ENCODE measurements at places on chromosomes 2 and 18. TPM values are rescaled to one million over a fixed set of nuclear protein-coding genes. Genes with fewer than 3 reads are reported as not detected.

DNA sequence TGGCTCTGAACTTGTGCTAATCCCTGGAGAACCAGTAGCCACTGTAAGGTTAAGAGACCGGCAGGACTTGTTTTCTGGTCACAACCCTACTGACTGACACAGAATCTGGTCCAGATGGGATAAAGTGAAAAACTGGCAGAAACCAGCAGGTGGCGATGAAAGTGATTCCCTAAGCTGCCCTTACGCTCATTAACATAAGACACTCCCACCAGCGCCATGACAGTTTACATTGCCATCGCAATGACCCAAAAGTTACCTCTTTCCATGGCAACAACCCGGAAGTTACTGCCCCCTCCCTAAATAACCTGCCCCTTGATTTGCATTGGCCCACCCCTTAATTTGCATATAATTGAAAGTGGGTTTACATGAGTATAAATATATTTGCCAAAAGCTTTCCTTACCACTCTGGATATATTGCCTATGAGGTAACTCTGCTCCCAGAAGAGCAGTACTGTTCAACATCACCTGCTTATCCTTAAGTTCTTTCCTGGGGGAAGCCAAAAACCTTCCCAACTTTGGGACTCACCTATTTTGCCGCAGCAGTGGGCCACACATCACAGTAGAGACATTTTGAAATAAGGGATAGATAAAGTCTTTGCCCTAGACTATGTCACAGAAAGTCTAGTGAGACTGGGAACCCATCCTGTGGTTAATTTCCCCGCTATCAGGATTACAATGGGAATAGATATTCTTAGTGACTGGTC, 35.8 kb upstream of the AFF3 start:
- peak; percentile 62 for DNase-seq

GRCh38 chr2:240553956-240554480, 3.8 kb downstream of the ANKMY1 start:
- DNase-seq: peak; percentile 52

- no peak for DNase-seq
Measured at GRCh38 chr2:163593982-163594381, 141.8 kb downstream of the FIGN start.

DNA sequence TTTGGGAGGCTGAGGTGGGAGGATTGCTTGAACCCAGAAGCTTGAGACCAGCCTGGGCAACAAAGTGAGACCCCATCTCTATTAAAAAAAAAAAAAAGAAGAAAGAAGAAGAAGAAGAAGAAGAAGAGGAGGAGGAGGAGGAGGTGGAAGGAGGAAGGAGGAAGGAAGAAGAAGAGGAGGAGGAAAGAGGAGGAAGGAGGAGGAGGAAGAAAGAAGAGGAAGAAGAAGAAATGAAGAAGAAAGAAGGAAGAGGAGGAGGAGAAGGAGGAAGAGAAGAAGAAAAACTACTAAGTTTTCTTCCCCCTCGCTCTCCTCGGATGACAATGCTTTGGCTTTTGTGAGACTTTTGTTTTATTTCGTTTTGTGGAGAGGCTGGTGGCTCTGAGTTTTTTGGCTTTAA, 30.1 kb upstream of the EFHD1 start:
- DNase-seq: no peak

DNA sequence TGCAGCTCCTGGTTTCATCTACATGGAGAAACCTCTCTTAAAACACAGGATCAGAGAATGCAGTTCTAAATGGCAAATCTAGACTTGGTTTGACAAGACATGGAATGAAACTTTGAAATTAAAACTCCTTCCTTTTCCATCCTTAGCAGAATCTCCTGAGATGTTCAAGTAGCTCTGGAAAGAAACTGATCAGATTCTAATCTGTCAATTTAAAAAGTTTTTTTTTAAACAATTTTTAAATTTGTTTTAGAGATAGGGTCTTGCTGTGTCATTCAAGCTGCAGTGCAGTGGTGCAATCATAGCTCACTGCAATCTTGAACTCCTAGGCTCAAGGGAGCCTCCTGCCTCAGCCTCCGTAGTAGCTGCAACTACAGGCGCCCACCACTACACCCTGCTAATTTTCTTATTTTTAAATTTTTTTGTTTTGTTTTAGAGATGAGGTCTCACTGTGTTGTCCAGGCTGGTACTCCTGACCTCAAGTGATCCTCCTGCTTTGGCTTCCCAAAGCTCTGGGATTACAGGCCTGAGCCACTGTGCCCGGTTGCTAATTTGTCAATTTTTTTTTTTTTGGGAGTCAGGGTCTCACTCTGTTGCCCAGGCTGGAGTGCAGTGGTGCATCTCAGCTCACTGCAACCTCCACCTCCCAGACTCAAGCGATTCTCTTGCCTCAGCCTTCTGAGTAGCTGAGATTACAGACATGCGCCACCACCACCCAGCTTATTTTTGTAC, 216.7 kb downstream of the TGIF1 start:
- no peak for DNase-seq

- DNase-seq: peak; percentile 83
Measured at GRCh38 chr2:112985090-112985489, 7.3 kb downstream of the IL36G start.

- DNase-seq: no peak
Measured at GRCh38 chr2:100975521-100975785, 26.6 kb upstream of the RPL31 start.

DNA sequence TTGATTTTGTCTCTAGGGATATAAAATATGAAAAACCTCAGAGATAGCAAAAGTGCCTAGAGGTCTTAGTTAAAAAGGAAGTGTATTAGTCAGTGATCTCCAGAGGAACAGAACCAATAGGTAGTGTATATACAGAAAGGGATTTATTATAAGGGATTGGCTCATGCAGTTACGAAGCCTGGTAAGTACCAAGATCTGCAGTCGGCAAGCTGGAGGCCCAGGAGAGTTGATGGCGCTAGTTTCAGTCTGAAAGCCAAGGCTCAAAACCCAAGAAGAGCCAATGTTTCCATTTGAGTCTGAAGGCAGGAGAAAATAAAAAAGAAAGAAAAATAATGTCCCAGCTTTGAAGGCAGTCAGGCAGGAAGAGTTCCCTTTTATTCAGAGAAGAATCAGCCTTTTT, 93.3 kb downstream of the COLEC12 start:
- DNase-seq: no peak

- no peak for DNase-seq
Measured at GRCh38 chr2:112710956-112711750, 9.7 kb upstream of the NT5DC4 start.

The MOGAT1 gene
- not detected for total RNA-seq

The AQP12A gene
- total RNA-seq: not detected

The KCNE4 gene
- not detected for total RNA-seq
